ENCODE measurements at places on chromosomes 7 and 10.

GRCh38 chr10:31745612-31746376 is 182.8 kb downstream of the ARHGAP12 start:
- peak; percentile 65 for DNase-seq

DNA sequence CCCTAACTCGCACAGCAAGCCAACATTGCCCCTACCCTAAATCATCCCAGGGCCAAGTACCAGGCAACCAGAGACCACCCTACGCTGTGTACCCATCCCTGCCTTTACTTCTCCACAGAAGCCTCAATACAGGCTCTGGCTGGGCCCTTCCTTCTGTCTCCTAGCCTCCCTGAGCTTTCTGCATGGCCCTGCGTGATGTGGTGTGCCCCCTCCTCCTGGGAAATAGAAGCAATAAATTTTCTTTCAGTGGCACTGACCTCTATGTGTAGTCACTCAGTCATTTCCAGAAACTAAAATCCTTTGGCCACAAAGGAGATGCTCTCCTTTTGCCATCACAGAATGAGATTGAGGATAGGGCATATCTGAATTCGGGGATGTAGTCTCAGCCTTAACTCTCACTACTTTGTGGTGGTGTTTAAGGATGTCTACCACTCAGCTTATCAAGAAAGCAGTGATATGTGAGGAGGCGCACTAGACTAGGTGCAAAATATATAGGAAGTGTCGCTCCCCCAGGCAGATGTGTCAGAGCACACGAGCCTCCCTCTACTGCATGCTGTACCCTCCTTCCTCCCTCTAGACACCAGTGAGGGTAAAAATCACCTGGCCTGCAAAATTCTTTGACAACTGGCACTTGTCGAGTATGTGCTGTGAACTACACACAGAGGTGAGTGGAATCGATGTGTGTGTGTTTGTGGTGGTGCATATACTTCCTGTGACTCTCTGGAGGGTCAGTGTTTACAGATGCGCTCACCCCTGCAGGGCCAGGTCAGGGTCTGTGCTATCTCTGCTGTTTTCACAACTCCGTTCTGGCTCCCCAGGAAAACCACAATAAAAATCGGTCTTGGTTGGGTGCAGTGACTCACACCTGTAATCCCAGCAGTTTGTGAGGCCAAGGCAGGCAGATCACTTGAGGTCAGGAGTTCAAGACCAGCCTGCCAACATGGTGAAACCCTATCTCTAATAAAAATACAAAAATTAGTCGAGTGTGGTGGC is 825.9 kb upstream of the IGFBP3 start:
- no peak for DNase-seq

DNA sequence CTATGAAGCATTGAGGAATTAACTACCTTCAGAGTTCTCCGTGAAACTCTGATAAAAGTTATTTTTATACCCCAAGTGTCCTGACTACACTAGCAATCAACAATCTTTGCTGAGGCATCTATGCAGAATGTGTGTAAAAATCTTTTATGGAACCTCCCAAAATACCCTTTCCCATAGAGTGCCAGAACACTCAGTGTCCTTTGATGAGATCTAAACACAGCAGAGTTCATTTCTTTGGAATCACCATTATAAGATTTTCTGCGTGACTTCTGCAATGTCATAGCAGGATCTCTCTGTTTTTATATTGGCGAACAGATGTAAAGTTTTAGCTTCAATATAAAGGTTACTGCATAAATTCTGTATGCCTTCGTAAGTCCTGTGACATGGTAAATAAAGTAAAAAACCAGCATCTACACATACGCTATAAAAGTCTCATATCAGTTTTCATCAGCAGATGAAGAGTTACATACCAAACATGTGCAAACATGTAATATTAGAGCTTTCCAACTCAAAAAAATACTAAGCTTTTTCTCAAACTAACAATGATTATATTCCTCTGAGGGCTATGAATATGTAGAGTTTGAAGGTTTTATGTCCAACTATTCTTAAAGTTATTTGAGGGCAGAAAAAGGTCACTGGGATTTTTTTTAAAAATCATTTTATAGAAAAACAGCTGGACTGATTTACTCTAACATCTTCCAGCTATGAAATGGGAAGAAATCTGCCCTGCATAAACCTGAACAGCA is 67.2 kb downstream of the SKIDA1 start:
- DNase-seq, result no peak

DNA sequence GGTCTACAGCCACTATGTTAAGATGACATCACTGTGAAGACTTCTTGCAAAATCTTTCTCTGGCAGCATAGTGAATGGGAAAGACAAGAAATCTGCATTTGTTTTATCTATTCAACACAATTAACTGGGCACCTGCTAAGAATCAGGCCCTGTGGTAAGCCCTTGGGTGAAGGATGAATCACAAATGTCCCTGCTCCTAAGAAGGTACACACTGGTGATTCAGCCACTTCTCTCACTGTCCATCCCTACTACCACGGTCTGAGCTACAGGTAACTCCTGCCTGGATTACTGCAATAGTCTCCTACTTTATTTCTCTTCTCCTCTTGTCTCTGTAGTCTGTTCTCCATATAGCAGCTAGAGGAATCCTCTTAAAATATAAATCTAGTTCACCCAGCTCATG is 116.1 kb downstream of the HIBADH start:
- no peak for DNase-seq

- no peak for DNase-seq
Observed at GRCh38 chr7:55129541-55130394, 111.0 kb downstream of the EGFR start.

DNA sequence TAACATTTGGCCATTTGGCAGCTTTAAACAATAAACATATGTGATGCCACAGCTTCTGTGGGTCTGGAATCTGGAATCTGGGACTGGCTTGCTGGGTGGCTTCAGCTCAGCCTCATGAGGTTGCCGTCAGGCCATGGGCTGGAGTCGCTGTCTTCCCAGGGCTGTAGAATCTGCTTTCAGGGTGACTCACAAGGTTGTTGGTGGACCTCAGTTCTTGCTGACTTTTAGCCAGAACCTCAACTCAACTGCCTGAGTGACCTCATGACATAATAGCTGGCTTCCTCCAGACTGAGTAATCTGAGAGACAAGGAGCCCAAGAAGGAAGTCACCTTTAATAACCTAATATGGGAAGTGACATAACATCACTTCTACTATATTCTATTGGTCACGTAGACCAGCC is 44.6 kb upstream of the TSPAN13 start:
- DNase-seq, result no peak

DNA sequence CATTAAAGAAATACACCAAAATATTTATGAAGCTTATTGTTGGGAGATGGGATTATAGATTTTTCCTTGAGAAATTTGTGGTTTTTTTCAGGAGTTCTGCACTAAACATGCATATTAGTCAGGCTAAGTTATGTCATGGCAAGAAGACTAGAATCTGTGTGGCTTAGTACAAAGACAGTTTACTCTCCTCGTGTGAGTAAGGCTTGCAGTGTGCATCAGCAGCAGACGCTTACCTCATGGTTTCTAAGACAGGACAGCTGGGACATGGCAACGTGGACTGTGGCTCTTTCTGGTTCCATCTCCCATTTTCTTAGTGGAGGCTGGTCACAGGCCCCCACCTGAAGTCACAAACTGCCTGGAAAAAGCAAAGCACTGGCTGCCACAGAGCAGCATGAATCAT is 429.6 kb upstream of the VSTM2A start:
- DNase-seq, result no peak

DNA sequence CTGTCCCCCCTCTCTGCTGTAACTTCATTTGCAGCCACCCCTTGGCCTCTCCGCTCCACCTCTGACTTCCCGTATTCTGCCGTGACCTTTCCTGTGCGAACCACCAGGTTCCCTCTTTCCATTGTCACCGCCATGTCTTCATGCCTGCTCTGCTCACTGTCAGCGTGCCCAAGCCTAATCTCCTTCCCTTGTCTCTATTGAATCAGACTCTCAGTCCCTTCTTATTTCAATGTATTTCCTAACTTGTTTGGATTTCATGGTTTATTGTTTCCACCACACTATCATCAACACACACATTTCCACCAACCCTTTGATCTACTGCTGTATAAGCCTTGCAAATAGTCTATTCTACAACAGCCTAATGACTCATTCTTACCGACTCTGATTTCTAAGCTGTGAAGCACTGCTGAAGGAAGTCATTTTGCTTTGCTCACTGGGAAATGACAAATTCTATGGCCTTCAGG is 30.0 kb upstream of the INHBA start:
- no peak for DNase-seq

DNA sequence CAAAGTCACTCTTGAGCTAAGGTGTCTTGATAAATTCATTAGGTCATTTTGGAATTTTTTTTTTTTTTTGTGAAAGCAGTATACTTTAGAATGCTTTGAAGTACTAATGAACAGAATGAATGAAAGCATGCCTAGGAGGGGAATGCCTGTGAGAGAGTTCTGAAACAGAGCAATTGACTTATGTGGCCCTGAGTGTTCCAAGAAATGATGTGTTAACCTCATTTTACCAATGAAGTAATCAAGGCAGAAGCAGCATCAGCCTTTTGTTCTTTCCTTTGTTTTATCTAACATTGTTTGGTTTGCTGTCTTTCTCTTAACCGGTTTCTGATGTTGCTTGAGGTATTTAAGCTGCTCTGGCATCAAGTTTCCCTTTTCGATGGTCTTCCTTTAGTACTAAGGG is 154.6 kb upstream of the HGF start:
- DNase-seq, result no peak

GRCh38 chr7:134954197-134955082 is 31.9 kb upstream of the AGBL3 start:
- DNase-seq, result no peak

GRCh38 chr7:50272808-50273207 is 31.7 kb upstream of the IKZF1 start:
- no peak for DNase-seq

- no peak for DNase-seq
Observed at GRCh38 chr7:99525713-99526440, 21.4 kb downstream of the ZKSCAN5 start.

DNA sequence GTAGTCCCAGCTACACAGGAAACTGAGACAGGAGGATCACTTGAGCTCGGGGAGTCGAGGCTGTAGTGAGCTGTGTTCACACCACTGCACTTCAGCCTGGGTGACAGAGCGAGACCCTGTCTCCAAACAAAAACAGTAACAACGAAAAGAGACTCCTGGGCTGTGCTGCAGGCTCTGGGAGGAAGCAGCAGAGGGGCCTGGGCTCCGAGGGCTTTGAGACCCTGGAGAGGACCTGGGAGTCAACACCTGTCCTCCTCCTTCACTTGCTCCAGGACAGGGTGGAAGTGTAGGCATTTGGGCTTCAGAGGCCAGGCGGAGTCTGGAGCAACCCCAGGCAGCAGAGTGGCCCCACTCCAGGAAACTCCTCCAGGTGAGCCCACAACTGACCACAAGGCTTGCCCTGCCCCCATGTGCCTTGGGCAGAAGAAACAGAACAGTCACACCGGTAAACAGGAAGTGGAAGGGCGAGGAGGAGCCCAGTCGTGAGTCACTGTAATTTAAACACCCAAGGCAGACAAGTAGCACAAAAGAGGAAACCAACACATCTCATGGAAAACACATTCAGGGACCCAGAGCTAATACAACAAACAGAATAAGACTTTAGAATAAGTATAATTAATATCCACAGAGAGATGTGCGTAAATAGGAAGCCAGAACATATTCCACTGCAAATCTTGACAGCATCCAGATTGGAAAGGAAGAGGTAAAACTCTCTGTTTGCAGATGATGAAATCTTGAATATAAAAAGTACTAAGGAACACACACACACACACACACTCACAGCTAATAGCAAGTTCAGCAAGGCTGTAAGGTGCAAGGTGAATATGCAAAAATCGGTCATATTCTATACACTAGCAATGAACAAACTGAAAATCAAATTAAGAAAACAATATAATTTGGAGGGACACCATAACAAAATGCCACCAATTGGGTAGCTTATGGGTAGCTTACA is 20.5 kb upstream of the RASGEF1A start:
- peak; percentile 77 for DNase-seq

GRCh38 chr7:107715531-107715930 is 28.4 kb upstream of the CBLL1 start:
- DNase-seq, result no peak

DNA sequence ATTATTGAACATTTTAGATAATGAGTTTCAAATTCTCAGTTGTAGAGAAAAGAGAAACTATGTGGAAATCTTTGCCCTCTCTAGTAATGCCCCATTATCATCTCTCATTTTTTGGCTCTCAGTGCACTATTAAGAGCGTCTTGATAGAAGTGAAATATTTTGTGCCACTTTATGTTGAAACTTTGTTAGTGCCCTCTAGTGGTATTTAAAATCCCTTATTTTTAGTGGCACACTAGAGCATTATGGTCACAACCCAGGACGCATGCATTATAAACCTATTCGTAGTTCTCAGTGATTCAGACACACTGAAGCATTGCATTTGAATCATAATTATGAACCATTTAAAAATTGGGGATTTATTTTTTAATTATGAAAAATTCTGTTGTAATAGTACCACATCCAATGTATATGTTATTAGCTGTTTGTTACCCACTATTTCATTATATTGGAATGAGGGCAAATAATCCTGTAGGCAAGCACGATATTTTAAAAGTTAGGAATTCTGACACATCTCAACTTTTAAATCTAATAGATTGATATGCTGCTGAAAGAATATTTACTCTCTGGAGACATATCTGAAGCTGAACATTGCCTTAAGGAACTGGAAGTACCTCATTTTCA is 21.9 kb downstream of the PDCD4 start:
- DNase-seq, result no peak

DNA sequence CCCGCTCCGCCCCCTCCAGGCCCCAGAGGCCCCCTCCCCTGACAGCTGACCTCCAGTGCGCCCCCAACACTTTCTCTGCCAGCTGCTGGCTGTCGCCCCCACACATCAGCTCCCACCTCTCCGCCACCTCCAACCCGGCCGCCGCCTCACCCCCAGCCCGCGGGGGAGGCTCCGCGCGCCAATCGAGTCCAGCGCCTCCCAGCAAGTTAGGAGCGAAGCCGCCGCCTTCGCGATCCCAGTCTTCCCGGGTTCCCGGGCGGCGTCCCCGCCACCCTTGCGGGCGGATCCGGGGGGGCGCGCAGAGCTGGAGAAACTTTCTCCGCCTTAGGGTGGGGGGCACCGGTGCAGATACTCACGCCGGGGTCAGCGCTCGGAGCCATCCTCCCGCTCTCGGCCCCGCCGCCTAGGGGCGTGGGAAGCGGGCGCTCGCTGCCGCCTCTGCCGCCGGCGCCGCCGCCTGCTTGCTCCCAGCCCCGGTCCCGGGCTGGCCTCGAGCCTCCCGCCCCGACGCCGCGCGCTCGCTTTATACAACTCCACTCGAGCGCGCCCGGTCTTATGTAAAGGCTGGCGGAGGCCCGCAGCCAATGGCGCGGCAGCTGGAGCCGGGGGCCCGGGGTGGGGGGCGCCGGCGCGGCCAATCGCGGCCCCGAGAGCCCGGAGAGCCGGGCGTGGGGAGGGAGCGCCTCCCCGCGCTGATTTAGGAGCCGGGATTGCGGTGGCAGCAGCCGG is at the start of gene CRTAC1:
Gene CRTAC1, minus strand, starts transcription at position 529 of the 729 bp plus-strand sequence. Its CDS starts 149 bp downstream, at position 380.
- no peak for DNase-seq

- DNase-seq, result no peak
Observed at GRCh38 chr10:106635947-106636346, 528.6 kb downstream of the SORCS1 start.

Data from activated CD8-positive, alpha-beta memory T cell treated with anti-CD3 and anti-CD28 coated beads for 24 hours (primary cell).